ENCODE measurements at places on chromosomes 1 and 21.

- DNase-seq, result no peak
Measured at GRCh38 chr1:206049293-206049692, 3.7 kb upstream of the RHEX start.

DNA sequence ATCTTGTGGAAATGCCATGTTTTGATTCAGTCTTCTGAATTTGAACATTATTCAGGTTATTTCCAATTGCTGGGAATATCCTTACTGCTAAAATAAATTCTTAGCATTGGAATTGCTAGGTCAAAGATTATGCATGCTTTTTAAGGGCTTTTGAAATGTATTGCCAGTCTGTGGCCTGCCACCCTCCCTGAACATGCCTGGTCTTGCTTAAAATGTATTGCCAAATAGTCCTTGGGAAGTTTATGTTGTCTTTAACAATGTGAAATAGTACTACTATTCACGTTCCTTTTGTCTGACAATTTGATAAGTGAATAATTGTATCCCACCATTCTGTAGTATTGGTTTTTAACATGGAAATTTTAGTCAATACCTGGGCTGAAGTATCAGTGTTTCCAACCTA, 13.6 kb downstream of the TARDBP start:
- DNase-seq, result no peak

GRCh38 chr1:91535441-91535840, 34.8 kb downstream of the CDC7 start:
- DNase-seq, result no peak

DNA sequence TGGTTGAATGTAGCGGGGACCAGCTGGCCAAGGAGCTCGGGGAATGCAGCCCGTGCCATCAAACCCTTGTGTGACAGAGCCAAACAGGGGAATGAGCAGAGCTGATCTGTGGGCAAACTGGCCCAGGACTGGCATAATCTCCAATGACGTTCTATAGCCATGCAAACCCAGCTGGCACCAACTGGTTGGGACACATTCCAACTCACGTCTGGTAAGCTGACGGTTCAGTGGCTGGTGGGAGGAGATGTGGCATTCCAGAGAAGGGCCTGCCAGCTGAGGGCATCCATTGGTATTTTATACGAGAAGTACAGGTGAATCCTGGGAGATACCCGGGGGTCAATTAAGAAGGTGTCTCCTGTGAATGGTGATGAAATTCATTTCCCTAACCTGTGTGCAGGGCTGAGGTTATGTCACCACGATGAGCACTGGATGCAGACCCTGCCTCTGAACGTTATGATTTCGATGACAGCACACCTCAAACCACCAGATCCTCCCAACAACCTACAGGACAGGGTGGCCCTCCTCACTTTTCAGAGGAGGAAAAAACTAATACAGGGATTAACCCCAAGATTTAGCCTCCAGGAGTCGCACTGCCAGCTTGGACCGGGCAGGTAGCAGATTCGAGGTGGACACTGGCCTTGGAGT, 39.0 kb upstream of the RUNX3 start:
- no peak for DNase-seq

DNA sequence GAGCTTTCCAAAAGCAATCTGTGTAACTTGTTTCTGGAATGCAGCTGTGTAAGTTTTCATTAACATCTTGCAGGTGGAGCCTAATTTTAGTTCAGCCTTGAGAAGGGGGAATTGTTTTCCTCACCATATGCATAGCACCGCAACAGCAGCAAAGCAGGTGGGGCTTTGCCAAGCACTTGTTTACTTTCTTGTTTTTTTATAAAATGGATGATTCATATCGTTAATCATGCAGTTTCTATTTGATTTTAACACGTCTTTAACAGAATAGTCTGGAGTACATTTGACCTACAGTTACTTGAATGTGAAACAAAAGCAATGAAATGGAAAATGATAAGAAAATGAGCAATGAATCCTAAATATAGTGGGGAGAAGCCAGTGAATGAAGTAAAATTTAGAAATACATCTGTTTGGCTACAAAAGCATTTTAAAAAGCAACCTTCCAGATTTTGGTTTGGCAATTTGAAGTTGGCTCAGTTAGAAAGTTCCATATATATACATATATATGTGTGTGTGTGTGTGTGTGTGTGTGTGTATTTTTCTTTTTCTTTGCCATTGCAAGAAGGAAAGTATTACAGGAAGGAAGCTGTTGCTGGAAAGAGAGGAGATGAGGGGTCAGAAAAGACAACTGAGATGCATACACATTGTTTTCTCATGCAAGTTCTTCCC, 119.0 kb upstream of the ADGRL2 start:
- DNase-seq, result no peak

DNA sequence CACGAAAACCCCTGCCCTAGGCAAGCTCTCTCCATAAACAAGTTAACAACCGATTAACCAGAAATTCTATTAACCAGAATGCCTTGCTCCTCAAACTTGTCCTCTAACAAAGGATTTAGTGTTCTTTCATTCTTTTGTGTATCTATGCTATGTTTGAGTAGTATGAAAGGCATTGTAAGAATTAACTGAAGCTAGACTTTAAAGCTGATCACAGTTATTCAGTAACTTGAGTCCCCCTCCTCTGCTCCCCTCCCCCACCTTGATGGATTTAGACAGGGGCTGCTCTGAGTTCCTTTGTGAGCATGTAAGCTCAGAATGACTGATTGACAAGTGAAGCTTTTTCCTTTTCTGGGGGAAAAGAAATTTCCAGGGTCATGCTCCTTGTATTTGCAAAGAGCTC, 257.6 kb downstream of the TTLL7 start:
- DNase-seq, result no peak

DNA sequence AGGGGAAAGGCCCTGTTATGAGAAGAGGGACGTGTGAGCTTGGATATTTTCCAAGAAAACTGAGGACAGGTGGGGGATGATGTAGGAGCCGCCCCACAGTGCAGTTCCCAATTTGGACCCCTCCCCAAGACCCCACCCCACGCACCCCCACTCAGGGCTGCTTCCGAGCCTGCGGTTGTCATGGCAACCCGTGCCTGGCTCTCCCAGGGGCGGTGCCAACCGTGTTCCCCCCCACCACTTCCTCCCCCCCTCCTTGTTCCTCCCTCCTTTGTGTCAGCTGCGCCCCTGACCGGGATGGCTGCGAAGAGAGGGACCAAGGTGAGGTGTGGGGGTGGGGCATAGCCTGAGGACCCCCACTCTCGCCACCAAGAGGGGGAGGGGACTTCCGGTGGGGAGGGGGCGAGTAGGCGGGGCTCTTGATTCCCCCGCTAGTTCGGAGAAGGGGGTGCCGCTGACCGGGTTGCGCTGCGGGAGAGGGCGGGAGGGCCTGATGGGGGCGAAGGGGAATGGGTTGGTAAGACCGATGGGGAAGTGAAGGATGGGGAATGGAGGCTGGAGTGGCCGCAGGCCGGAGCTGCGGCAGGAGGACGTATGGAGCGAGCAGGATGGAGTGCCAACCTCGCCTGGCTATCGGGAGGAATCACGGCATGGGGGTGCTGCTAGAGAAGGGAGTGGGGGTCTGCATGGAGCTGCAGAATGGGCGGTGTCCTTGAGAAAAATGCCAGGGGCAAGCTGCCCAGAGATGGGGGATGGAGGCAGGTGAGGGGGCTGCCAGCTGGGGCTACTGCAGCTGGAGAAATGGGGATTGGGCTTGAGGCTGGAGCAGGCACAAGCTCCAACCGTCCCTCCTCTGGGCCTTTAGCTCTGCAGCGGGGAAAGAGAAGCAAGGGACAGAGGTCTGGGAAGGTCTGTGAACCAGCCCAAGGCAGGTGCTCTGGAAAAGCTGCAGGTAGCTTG, 953 bp downstream of the TRIM46 start:
- DNase-seq, result peak; percentile 84

GRCh38 chr1:192601567-192601966, 26.0 kb downstream of the RGS1 start:
- no peak for DNase-seq

DNA sequence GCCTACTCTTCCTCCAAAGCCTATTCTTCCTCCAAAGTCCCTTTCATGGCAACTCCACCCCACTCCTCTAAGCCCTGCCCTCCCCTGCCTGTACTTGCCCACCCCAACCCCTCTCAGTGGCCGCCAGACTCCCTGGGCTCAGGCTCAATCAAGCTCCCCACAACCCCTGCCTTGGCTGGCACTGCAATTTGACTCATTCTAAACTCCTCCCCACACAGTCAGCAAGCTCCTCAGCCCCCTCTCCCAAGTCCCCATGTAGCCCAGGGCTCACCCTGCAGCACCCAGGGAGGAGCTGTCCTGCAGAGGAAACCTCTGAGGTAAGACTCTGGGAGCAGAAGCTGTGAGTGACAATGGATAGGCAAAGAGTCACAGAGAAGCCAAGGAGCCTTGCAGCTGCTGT, 3.6 kb upstream of the VSIG8 start:
- DNase-seq, result no peak

GRCh38 chr1:204589409-204590038, 73.3 kb downstream of the MDM4 start:
- no peak for DNase-seq

All from NCI-H2081 treated with DMSO at 0.1 percent for 48 hours (cell line).